NCI-H1417 treated with DMSO at 0.1 percent for 48 hours (cell line): ENCODE measurements at places on chromosomes 6 and 20.

DNA sequence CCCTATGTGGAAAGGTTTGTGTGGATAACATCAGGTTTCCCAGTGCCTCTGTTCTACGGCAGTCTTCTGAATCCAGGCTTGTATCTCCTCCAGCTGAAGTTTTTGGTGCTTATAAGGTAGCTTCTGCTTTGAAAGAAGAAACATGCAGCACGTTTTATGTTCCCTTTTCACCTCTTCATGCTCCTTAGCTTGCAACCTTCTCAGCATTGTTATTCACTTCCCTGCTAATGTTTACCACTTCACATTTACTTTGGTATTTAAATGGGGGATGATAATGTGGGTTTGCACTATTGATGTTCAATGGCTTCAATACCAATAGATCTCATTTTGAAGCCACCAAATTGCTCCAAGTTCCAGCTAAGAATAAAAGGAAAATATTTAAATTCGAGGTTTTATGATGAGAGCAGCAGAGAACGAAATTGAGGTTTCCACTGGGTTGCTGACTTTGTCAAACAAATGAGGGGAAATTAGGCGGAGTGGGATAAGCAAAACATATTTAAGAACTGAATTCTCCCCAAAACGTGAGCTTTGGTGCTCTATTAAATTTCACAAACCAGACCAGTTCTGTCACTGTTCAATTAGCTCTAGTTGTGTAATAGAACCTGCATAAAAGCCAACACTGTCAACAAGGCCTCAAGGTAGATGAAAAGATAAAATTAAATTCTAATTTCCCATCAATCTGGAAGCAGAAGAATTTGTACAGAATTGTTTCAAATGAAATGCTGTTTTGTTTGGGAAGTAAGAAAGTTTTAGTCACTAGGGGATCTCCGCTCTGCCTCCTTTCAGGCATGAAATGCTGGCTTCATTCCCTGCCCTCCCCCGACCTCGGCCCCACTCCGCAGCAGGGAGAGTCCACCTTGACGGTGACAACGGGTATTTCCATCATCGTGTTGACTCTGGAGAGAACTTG is 1.4 kb downstream of the IL22RA2 start:
- DNase-seq: no peak

GRCh38 chr20:8151372-8151771 is 19.3 kb downstream of the PLCB1 start:
- DNase-seq: no peak

- no peak for DNase-seq
Measured at GRCh38 chr6:39812853-39813533, 20.8 kb downstream of the DAAM2 start.

- DNase-seq: no peak
Measured at GRCh38 chr6:97049253-97050011, 124.9 kb downstream of the KLHL32 start.

DNA sequence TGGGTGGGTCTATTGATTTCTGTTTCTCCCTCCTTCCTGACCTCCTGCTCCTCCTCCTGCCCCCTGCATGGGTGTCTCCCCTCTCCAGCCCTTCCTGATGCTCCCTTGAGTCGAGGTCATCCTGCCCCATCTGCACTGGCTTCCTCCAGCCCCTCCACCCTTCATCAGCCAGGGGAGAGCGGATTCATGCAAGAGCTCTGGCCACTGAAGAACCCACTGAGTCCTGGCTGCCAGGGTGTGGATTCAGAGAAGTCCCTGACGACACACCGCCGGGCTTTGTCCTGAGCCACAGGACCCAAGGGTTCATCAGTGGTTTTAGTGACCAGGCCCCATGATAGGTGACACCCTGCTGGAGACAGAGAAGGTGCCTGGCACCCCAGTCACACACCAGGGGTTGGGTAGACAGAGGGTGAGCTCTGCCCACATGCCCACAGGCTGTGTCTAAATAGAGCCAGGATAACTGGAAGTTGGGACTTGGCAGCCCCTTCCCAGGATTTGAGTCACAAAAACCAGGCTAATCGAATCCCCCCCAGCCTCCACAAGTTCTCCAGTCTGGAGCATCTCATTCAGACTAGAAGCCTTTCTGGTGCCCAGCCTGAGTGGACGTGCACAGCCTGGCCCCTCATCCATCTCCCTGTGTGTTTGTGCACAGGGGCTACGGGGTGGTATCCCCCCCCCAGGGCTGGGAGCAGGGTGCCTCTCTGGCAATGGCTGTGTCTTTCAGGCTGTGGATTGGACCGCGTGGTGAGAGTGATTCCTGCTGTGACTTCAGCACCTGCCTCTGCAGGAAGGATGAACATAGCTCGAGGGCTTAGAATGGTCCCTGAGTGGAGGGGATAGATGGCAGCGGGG is 1.2 kb downstream of the GFRA4 start:
- no peak for DNase-seq

GRCh38 chr6:45690846-45691245 is 313.1 kb upstream of the SUPT3H start:
- DNase-seq: no peak

- DNase-seq: no peak
Measured at GRCh38 chr6:168302534-168302933, 17.0 kb downstream of the DACT2 start.

DNA sequence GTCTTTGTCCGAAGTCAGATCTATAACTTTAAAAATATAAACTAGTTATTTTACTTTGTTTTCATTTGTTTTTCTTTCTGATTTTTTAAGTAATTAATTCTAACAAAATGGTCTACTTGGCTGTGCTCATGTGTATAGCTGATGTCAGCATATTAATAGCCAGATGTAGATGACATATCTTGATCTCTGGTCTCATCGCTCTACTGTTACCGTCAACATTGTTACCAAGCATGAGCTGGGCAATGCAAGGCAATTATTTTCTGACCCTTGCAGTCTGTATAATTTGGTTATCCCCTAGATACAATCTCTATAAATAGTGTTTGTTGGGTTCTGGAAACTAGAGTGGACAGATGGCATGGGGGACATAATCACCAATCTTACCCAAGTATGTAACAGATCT is 151.6 kb upstream of the PTPRK start:
- no peak for DNase-seq

GRCh38 chr20:12287575-12287974 is 369.9 kb downstream of the BTBD3 start:
- DNase-seq: no peak

DNA sequence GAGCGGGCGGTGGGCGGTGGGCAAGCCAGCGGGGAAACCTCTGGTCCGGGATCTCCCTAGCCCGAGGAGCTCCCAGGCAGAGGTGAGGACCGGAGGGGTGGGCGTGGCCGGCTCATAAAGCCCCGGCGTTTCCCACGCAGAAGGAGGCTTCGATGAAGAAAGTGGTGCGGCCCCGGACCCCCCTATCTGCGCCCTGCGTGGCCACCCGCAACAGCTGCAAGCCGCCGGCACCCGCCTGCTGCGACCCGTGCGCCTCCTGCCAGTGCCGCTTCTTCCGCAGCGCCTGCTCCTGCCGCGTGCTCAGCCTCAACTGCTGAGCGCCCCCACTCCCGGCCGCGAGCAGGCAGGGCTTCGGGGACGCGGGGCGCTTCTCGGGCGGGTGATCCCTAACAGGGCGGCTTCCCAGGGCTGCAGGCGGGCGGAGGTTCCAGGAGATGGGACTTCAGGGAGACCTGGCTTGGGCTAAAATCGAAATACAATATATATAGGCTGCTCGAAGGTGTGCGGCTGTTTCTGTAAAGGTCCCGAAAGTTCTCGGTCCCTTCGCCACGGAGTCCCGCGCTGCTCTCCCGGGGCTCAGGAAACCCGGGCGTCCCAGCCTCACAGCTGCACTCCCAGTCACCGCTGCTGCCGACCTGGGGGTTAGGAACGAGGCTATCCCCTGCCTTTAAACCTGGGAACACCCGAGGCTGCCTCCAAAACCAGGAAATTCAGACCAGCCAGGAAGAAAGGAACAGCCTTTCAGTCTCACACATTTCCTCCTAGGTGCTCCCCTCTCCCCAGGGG is 27.8 kb downstream of the ASIP start:
- no peak for DNase-seq

GRCh38 chr6:158049055-158050028 is 67.7 kb downstream of the SYNJ2 start:
- no peak for DNase-seq

DNA sequence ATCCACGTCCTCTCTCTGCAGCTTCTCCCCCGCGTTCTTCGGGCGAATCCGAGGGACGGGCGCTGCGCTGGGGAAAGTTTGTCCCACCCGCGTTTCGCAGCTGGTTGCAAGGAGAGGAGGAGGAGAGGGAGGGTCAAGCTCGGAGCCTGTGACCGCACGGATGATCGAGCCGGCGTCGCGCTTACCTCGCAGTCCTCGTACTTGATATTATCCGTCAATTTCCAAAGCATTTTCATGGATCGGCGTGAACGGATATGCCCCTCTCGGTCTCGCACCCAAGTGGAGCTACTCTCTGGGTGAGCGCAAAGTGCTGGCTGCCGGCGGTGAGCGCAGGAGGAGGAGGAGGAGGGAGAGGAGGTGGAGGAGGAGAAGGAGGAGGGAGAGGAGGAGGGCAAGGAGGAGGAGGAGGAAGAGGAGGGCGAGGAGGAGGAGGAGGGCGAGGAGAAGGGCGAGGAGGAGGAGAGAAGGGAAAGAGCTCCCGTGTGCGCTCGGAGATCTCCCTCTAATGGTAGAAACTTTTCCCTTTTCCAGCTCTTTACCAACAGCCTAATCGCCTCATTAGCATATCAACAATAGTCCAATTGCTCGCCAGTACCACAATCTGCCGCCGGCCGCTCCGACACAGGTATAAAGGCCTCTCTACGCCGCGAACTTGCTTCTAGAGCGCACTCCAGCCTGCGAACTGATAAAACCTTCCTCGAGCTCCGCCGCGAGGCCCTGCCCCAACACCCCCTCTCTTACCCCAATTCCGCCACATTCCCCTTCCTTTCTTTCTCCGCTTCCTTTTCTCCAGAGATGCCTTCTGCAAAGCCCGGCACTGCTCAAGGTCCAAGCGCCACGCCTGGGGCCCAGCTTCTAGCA is at the start of gene TFAP2A:
TSS of gene TFAP2A (minus strand) at position 319 of the 861 bp plus-strand sequence. CDS start at position 236, 83 bp downstream.
- no peak for DNase-seq

DNA sequence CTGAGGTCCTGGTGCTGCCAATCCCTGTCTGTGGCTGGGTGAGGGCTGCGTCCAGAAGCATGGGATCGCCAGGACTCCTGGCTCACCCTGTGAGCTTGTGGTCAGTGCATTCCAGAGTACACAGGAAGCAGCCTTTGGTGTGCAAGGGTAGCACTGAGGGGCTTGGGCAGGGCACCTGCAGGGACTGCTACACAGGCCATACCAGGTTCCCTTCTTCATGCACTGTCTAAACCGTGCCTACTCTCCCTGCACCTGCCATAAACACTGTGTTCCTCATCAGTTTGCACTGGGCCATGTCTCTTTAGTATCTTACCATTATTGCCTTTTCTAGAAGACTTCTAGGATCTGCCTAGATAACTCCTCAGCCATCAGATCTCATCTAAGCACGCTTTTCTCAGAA is 72.8 kb upstream of the NKX2-2 start:
- no peak for DNase-seq

DNA sequence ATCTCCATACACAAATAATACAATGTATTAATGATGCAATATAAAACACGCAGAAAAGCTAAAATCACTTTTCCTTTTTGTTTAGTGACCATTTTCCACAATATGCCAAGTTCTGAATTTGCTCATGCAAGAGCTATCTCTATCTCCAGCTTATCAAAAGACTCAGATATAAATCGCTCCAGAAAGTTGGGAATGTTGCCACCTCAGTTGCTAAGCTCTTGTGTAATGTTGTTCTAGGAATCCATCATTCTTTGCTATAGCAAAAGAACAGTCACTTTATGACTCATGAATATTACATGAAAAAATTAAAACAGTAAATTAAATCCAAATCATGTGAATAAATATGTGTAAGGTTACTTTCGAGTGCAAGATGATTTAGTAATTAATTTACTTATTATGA is 8.7 kb downstream of the PLAGL1 start:
- DNase-seq: no peak

GRCh38 chr20:41654292-41654691 is 36.1 kb upstream of the CHD6 start:
- DNase-seq: peak; percentile 45

- no peak for DNase-seq
Measured at GRCh38 chr6:1686117-1687098, 76.7 kb downstream of the FOXC1 start.

GRCh38 chr20:36856195-36856594 is 19.7 kb upstream of the TLDC2 start:
- no peak for DNase-seq

DNA sequence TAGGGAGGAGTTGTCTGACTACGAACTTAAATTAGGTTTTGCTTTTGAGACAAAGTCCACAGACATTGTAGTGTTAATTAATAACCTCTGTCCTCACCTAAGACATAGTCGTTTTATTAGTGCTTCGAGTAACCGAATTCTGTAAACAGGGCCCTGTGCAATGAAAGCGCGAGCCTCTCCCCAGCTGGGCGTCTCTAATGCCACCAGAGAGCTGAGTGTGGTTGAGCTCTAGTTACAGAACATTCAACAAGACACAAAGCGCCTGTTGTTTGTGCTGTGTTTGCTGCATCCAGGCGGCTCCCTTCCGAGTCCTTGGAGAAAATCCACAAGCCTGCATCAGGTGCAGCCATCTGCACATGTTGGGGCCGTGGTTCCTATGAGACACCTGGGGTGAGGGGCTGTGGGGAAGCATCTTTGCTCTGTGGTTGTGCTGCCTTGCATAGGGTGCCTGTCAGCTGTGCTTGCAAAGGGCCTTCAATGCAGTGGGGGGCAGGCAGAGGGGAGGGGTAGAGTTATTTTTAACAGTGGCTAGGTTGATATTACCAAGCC is 63.9 kb downstream of the CD164 start:
- no peak for DNase-seq

DNA sequence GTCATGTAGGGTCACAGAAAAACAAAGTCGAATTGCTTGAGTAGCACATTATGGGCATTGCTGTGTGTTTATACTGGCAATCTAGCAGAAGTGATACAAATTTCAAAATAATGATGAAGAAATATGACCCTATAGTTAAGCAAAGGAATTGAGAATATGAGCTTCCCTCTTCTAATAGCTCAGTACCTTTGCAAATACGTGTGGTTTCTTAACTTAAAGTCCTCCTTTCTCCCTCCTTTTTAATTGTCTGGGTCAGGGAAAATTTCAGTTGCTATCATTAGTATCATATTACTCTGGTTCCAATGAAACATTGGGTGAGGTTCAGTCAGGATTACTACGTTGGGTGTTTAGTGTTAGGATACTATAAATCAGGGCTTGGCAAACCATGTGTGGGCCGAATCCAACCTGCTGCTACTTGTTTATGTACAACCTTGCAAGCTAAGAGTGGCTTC is 166.8 kb upstream of the CARMIL1 start:
- no peak for DNase-seq
